ENCODE measurements at places on chromosomes 2 and 18.

GRCh38 chr18:24021505-24021904 is 7.0 kb downstream of the TTC39C start:
- DNase-seq = no peak

GRCh38 chr2:235555371-235555770 is 61.5 kb downstream of the AGAP1 start:
- DNase-seq = no peak

DNA sequence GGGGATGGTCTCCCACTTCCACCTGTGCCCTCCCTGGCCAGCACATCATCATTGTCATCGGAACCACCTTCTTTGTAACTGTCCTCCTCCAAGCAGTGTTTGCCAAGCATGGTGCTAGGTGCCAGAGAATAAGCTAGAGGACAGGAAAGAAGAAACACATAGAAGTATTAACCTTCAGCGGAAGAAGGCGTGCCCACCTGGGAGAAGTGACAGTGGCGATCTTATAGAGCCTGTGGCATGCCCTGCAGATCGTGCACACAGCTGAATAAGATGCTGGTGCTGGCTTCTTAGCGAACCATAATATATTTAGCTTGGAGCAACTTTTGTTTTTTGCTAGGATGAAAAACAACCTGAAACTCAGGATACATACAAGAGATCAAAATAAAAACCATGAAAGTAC is 148.0 kb downstream of the FAM210A start:
- DNase-seq = no peak

DNA sequence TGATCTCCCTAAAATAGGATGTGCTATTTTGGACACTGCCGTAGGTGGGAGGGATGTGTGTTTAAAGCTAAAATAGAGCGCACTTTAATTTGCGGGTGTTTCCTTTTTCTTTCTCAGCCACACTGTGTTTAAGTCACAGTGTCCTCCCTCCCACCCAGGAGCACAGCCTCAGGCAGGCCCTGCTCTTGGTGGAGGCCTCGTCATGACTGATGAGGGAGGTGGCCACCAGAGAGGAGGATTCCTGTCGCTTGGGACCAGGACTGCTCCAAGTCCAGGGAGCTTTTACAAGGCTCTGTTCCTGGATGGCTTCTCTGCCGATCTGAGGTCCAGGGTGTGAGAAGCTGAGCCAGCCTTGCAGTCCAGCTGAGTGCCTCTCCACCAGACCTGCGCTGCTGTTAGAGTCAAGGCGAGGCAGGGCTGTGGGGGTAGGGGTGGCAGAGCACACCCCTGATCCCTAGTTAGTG is 33.5 kb downstream of the INPP4A start:
- DNase-seq = no peak

- no peak for DNase-seq
Measured at GRCh38 chr2:69163109-69163508, 150.1 kb downstream of the ANTXR1 start.

DNA sequence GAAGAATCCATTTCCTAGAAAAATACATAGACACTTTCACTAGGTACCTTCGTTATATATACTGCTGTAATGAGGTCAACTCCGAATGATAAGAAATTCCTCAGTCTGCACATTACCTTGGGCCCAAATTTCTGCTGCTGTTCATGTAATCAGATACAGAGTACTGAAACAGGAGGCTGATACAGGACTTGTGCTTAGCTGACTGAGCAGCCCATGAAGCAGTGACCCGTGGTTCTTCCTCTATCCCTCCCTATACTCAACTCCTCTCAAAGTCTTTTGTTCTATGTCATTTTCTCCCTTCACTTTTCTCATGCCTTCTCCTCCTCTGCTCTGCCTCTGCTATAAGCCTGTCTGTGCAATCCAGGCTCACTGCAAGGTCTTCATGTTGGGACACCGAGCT is 57.5 kb upstream of the ST8SIA5 start:
- DNase-seq = no peak

DNA sequence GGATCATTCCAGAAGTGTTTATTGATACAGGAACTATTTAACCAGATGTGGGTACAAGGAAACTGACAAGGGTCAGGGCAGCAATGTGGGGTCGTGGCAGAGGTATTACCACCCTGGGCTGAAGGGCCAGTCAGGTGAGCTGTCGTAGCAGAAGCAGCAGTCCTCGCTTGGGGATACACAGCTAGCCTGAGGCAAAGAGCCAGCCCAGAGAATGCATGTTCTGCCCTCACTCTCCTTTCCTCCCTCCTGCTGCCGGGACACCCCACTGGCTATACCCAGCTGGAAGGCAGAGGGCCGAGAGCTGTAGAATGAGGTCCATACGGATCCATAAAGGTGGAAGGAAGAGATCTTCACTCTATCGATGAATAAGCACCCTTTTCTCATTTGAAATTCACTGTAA is 32.2 kb upstream of the GBX2 start:
- no peak for DNase-seq

GRCh38 chr2:135050684-135051083 is 1.4 kb upstream of the RAB3GAP1 start:
- DNase-seq = no peak

DNA sequence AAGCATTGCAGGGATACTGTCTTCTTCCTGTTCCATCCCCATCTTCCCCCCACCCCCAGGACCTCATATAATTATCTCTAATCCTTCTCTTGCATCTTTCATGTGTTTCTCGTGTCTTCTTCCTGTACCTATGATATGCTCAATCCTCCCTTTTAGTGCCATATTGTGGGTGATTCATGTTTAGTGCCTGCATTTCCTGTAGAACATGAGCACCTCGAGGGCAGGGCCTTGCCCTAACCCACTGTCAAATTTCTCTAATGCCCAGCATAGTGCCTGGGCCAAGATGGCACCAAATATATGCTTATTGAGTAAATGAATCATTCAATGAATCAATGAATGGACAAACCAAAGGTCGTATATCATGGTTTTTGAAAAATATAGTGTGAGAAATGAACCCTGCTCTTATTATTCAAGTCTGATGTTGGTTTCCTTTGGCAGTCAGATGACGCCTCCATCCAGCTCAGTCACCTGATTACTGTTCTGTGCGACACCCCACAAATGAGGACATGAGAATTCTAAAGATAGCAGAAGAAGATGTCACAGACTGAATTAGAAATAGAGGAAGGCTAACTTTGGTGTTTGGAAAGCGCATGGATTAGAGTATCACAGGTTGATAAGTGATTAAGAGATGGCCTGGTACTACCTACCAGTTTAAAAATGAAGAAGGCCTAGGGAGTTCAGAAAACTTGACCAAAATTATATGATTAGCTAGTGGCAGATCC is 278.4 kb downstream of the PRKCE start:
- DNase-seq = no peak

- no peak for DNase-seq
Measured at GRCh38 chr2:2799151-2799697, 468.1 kb upstream of the MYT1L start.

- no peak for DNase-seq
Measured at GRCh38 chr2:136376211-136376610, 258.3 kb upstream of the CXCR4 start.

DNA sequence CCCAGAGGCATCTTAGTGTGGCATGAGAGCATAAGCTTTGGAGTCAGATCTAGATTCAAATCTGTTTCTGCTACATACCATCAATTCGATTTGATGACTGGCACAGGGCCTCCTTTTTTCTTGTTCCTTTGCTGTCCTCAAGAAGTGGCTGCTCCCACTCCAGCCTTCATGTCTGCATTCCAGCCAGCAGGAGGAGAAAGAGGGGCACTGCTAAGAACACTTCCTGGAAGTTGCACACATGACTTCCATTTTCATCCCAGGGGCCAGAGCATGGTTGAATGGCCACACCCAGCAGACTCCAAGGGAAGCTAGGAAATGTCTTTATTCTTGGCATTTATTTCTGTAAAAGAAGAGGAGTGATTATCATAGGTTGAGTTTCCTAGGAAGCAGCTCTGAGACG is 50.4 kb downstream of the EML6 start:
- no peak for DNase-seq

DNA sequence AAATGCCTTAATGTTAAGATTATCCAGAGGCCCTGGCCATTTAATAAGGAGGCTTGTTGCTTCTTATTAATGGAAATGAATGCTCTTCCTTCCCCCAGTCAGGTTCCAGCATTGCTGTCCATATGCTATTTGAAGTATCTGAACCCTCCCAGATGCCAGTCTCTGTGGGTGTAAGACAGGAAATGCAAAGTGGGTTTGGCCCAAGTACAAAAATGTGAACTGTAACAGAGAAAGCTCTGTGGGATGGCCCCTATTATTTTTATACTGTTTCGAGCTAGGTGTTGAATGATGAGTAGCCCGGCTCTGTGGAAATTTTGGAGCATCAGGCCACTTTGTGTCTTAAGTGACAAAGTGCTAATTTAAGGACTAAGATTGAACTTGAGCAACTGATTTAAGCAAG is 141.0 kb downstream of the UXS1 start:
- no peak for DNase-seq

- DNase-seq = no peak
Measured at GRCh38 chr2:47336259-47337238, 66.4 kb upstream of the MSH2 start.

DNA sequence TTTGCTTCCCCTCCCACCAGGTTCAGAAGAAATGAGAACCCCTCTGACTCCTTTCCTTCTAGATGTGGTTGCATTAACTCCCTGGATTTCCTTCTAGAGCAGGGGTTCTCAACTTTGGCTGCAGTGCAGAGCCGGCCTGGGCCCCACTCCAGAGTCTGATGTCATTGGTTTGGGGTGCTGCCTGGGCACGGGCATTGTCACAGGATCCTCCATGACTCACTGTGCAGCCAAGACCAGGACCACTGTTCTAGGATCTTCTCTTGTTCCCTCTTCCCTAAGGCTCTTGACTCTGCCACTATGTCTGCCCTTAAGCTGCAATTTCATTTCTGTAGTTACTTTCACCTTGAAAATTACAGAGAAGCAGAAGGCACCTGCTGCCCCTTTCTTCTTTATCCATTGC is 31.8 kb downstream of the TBC1D8 start:
- DNase-seq = peak; percentile 69

GRCh38 chr2:45102141-45102540 is 92.9 kb upstream of the SIX2 start:
- DNase-seq = no peak

DNA sequence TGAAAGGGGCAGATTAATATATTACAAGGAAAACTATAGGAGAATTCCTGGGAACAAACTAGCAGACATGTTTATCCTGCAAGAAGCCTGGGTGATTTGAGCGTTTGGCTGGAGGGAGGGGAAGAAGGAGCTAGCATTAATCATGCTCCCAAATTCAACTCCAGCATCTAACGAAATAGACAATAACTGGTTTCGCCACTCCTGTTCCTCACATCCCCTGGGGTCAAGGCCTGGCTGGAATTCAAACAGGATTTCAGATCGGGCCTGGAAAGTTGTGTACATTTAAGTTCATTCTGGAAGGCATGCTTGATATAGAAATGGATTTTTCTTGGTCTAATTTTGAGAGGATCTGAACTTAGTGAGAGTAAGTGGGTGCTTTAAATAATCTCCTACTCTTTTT is 126.1 kb upstream of the CTAGE1 start:
- DNase-seq = no peak

DNA sequence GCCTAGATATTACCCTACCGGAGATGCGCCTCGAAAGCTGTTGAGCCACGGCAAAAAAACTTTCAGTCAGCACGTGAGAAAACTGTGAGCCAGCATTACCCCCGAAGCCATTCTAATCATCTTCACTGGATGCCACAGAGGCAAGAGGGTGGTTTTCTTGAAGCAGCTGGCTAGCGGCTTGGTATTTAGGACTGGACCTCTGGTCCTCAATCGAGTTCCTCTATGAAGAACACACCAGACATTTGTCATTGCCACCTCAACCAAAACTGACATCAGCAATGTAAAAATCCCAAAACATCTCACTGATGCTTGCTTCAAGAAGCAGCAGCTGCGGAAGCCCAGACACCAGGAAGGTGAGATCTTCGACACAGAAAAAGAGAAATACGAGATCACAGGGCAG is 52.8 kb upstream of the SLC66A3 start:
- no peak for DNase-seq

DNA sequence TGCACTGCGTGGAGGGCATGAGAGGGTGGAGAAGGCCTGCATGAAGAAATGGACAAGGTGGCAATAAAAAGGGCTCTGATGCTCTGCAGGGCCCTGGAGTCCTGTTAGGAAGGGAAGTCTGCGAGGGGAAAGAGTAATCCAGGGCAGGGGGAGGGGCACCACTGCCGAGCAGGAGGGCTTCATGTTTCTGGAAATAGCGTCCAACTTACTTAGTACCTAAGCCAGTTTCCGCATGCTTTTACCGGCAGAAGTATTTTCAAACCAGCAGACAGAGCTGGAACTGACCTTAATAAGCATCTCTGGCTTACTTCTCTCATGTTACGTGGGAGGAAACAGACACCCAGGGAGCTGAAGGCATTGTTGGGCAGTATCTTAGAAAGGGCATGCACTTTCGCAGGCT is 156.7 kb downstream of the GALNT14 start:
- DNase-seq = no peak

- peak; percentile 74 for DNase-seq
Measured at GRCh38 chr2:43129676-43130547, 96.5 kb downstream of the ZFP36L2 start.

Measured in left ventricle myocardium superior (tissue), 1 donor.